ENCODE measurements at places on chromosomes 1 and 21. TPM values are rescaled to one million over a fixed set of nuclear protein-coding genes. Genes with fewer than 3 reads are reported as not detected.

OR2T34 gene
- not detected for total RNA-seq

FAM72D gene
- 9.5 TPM for total RNA-seq

SPRR2G gene
- total RNA-seq: not detected

PDC gene
- not detected for total RNA-seq

IL19 gene
- not detected for total RNA-seq

FCER1G gene
- not detected for total RNA-seq

TBX15 gene
- not detected for total RNA-seq

DSCAM gene
- not detected for total RNA-seq

NHLH1 gene
- 0.48 TPM for total RNA-seq

L1TD1 gene
- not detected for total RNA-seq

LAMB3 gene
- 1.3 TPM for total RNA-seq

SLAMF1 gene
- 0.30 TPM for total RNA-seq

HIVEP3 gene
- 0.87 TPM for total RNA-seq

CYP4A22 gene
- not detected for total RNA-seq

- DNase-seq: no peak
Observed at GRCh38 chr1:233112186-233113008, 162.0 kb downstream of the NTPCR start.

- DNase-seq: no peak
Observed at GRCh38 chr1:165678509-165678908, 19.9 kb downstream of the ALDH9A1 start.

DNA sequence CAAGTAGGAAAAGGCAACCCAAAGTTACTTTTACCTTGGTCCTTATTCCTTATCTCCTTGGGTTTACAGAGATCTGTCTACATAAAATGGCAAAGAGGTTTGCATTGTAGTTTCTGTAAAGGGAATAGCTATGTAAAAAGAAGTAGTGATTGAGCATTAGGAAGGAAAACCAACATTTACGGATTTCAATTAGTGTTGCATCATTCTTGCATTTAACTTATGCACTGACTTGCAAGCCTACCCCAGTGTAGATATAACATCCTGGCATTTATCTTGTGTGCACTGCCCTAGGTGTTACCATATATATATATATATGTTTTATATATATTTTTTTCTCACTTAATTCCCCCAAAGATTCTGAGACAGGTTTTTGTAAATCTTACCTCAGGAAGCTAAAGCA, 3.7 kb upstream of the LEPR start:
- DNase-seq: no peak

DNA sequence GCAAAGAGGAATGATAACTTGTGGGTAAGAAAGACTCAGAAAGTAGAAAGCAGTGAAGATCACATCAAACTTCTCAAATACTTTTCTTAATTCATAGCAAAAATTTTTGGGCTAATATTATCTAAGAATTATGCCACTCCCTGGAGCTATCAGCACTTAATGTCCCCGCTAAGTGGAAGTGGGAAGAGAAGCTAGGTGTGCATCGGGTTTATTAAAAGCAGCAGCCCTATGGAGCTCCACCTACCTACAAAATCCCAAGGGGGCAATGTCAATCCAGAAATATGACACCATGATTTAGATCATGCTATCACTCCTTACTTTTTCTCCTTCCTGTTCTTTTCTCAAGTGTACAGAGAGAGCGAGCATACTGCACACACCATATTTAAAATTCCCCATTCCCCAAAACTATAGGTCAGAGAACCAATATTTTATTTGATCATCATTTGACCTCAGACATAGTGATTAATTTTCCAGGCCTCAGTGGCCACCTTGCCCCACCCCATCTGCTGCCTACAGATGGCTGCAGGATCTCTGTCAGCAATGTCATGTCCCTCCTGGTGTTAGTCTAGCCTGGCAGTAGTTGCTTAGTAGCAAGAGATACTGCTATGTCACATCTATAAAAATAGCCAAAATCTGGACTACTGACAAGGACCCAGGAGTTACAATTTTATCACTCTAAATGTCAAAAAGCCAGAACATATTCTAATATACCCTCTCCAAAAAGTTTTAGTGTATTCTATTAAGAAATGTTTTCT, 66.6 kb downstream of the MAP3K21 start:
- no peak for DNase-seq

DNA sequence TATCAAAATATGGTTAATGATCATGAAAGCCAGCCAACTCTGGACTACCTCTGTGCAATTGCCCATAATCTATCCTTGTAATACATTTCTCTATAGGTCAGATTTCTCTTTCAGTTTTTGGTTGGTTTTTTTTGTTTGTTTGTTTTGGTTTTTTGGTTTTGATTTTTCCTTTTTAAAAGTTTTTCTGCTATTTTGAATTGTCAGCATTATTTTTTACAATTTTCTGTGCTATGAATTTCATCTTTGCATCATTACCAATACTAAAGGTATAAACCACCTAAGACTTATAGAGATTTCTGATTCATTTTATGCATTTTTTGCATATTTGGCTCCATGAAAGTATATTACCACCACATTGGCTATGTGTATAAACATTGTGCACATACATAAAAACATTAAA, 799.6 kb downstream of the ADGRL2 start:
- no peak for DNase-seq

- no peak for DNase-seq
Observed at GRCh38 chr1:65206836-65207235, 58.8 kb downstream of the AK4 start.

- no peak for DNase-seq
Observed at GRCh38 chr1:54384471-54384870, 21.7 kb downstream of the SSBP3 start.

GRCh38 chr1:156549390-156549789, 23.0 kb downstream of the IQGAP3 start:
- no peak for DNase-seq

DNA sequence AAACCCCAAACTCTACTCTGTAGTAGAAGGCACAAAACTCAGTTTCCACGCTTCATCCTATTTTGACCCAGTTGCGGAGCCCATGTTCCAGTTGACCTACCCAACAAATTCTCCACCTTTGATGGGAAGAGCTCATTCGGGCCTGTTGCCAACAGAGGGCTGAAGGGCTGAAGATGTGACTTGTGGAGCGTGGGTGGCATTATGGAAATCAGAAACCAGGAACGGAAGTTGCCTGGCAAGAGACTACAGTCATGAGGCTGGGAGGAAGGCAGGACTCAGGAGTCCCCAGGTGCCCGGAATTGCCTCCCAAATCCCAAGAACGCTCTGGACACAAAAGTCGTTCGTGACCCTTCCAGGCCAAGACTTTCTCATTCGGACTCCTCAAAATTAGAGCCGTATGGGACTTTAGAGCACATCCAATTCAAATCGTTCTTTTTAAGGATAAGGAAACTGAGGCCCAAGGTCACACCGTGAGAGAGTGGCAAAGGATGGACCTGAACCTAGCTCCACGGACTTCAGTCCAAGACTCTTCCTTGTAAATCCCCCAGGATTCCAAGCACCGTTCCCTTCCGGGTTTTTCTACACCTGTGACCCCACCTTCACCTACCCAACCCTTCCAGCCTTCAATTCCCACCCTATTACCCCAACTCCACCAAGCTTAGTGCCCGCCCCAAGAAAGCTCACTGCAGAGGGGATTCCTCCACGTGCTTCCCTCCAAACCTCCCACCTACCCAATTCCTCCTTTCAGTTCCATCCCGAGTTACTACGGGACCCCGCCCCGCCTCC, 739 bp downstream of the SMG5 start:
- peak; percentile 79 for DNase-seq

GRCh38 chr1:89190017-89190416, 8.7 kb downstream of the GBP4 start:
- DNase-seq: no peak

DNA sequence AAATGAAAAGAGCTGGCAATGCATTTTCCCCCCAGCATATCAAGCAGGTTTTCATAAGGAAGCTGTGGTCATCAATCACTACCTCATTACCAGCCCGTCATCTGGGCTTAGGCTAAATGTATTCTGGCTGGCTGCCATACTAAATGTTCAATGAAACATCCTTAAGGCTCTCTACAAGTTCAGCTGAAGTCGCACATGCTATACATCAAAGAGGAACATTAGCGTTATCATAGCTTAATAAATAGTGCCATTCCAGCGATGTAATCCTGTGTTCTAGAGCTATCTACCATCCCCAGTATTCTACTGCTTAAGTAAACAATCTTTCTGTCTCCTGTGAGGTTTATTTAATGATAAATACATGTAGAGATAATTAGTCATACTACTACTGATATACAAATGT, 288.8 kb downstream of the DPYD start:
- peak; percentile 56 for DNase-seq

DNA sequence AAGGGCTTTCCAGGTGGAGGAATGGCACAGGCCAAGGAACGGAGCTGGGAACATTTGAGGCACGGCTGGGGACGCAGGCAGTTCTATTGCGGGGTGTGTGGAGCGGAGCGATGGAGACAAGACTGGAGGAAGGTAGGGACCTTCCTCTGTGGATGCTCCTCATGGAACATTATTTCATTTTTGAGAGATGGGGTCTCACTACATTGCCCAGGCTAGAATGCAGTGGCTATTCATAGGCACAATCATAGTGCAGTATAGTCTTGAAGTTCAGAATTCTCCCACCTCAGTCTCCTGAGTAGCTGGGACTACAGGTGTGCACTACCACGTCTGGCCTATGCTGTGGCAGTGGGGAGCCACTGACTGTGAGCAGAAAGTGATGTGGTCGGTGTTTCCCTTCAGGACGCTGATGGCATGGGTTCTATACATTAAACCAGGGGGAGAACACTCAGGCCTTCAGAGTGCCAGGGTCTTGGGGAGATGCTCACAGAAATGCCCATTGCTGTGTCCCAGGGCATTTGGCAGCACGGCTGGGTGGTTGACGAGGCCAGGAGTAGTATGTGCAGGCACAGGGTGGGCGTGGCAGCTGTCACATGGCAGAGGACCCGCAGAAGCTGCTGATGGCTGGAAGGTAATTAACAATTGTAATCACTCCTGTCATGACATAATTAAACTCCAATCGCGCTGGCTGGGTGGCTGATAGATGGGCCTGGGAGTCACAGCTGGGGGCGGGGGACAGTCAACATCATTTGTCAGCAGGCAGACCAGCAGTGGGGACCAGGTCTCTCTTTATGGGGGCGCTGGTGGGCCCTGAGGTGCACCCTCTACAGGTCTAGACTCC, 40.8 kb upstream of the ACOT11 start:
- no peak for DNase-seq

GRCh38 chr1:245842106-245842505, 665.0 kb downstream of the SMYD3 start:
- no peak for DNase-seq

DNA sequence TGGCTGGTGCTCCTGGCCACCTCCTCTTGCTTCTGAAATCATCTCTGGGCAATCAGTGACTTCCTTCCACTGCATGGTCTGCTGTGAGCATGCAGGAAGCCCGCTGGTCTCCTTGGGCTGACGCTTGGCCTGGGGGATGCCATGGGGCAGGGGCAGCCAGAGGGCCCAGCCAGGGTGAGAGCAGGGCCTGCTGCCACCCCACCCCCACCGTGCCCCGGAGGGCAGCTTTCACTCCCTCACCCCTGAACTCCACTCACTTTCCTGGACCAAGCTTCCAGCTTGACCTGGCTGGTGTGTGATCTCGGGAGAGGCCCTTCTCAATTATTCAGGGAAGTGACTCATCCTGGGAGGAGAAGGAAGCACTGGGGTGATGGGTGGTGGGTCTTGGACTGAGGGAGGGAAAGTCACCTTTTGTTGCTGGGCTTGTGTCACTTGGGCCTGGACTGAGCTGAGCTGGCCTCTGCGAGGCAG, 270.2 kb upstream of the CSF3R start:
- DNase-seq: no peak

DNA sequence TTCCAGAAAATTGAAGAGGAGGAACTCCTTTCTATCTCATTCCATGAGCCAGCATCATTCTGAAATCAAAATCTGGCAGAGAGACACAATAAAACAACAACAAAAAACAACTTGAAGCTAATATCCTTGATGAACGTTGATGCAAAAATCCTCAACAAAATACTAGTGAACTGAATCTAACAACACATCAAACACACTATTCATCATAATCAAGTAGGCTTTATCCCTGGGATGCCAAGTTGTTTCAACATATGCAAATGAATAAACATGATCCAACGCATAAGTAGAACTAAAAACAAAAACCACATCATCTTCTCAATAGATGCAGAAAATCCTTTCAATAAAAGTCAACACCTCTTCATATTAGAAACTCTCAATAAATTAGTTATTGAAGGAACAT, 335.3 kb upstream of the BRINP3 start:
- no peak for DNase-seq

- DNase-seq: no peak
Observed at GRCh38 chr1:209810783-209811182, 4.8 kb upstream of the IRF6 start.

- DNase-seq: no peak
Observed at GRCh38 chr1:243726806-243727502, 123.1 kb downstream of the AKT3 start.

DNA sequence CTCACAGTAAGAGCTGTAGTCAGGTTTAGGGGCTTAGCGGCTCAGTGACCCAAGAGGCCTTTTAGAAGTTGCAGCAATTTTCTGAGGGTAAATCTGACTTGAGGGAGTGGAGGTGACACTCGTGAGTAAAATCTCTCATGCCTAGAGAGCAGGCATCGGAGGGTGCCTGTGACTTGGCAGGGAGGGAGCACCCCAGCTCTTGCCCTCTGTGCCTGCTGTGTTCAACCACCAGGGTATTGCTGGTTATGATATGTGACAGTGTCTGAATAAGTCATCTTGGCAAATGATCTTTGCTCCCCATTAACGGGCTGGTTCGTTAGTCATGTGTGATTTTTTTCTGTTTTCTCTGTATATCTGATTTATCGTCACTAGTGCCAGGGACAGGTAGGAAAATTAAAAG, 5.9 kb downstream of the MAN1C1 start:
- DNase-seq: no peak

DNA sequence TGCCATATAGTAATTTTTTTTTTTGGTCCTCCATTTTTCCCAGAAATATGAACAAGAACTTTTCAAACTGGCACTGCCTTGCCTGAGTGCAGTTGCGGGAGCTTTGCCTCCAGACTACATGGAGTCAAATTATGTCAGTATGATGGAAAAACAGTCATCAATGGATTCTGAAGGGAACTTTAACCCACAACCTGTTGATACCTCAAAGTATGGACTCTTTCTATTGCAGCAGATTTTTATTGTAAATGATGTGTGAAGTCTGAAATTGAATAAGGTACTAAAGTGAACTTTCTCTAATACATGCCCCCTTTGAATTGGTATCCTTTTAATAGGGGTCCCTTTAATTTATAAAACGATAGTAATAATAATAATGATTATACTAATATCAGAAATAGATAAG, 234.9 kb downstream of the ZP4 start:
- no peak for DNase-seq

- DNase-seq: peak; percentile 93
Observed at GRCh38 chr1:22704440-22705067, 6.1 kb upstream of the EPHB2 start.

GRCh38 chr1:220235462-220235861, 36.8 kb downstream of the RAB3GAP2 start:
- no peak for DNase-seq

- DNase-seq: no peak
Observed at GRCh38 chr1:200429221-200429751, 19.4 kb upstream of the ZNF281 start.

DNA sequence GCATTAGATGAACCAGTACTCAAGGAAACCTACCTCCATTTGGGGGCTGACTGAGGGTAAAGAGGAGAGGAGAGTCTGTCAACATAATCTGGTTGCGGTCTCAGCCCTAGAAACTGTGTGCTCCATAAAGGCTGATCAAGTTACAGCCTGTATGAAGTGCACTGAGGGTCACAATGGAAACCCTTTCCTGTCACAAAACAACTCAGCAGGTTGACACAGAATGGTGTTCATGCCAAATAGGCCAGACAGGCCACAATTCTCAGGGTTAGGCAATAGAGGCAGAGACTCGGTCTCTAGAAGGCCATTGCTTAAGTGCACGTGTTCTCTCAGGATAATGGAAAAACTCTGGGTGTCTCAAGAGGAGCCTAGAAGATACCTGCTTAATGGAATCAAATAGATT, 4.1 kb upstream of the ANKRD35 start:
- no peak for DNase-seq

Measured in Karpas-422 (cell line).